ENCODE measurements at places on chromosomes 3 and 15.

DNA sequence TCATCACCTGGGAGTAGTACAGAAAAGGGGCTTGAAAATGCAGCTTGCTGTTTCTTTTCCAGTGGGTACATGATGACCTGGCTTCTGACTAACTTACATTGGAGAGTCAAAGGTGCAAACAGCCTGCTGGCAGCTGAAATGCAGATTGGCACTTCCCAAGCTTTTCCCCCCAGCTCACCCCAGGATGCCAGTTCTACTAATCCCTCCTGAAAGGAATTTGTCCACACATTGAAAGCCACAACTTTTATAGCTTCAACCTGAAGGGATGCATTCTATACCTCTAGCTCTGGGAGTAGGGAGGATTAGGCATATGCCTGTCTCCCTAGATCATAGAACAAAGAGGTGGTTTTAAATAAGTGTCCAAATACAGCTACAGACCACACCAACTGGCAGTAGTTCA lies 281.7 kb downstream of the EFHB start:
- DNase-seq: no peak

- DNase-seq: no peak
Measured at GRCh38 chr3:158102242-158103080, 3.8 kb downstream of the SHOX2 start.

DNA sequence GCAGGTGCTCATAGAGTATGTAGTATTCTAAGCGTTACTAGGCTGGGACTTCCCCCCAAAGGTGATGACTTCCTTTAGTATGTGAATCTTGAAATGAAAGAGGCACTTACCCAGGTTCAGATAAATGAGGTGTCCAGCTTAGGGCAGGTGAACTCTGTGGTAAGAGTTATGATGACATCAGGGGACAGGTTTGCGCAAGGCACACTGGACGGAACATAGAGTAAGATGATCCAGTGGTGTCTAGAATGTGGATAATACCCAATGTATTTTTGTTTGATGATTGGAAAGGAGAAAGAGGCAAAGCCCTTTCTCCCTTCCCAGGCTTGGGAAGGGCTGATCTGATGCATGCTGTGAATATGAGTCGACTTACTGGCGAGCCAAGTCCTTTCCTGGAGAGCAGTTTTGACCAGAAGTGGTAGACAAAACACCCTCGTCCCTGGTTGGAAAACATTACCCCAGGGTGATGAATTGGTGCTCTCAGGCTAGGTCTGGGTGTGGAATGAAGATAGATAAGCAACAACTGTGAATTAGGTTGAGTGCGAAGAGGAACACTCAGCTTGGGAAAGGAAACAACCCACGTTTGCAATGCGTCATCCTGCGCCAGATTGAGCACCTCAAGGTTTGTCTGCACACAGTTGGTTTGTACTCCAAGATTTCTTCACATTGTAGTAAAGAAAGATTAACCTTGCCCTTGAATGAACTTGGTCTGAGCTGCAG lies 124.2 kb downstream of the GHSR start:
- no peak for DNase-seq

GRCh38 chr3:190040145-190040544 lies 80.6 kb downstream of the P3H2 start:
- DNase-seq: no peak

DNA sequence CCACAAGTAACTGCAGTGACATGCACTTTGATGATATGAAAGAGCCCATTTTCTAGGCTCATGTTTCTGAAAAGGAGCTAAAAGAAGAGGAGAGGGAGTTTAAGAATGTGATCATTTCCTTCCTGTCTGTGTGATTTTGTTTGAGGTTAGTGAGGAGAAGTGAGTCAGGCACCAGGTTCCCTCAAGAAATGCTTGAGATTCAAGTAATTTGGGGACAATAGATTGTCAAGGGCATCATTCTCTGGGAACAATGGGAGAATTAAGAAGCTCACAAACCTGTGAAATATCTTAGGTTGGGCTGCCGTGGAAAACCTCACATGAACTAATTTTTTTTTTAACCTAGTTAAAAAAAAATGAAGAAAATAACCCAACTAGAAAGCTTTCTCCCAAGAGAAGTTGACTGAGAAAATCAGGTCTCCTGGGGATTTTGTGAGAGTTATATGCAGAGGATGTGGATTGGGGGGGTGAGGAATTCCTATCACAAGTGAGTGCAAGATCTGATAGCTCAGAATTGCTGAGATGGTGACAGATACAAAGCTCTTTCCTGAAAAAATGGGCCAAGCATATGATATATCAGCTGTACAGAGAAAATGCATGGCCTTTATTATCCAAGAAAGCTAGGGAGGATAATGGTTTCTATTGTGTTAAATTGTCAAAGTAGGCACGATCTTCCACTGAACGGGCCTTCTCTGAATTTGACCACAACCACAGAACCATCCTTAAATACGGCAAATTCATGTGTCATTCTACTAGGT lies 203.3 kb downstream of the FEZF2 start:
- DNase-seq: no peak

DNA sequence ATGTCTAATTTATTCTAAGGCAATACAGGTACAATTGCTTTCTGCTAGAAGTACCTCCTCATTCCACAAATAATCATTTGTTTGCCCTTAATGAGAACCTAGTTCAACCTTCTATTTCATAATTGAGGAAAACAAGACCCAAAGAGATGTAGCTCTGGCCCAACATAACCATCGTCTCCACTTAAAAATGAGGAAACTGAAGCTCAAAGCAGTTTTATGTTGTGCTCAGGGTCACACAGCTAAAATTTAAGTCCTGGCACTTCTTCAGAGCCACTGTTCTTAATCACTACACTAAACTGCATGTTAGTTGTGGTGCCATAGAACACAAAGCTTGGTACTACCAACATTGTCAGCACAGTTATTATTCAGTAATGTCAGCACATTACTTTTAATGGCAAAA lies 108.0 kb downstream of the SERPINI1 start:
- DNase-seq: no peak

- no peak for DNase-seq
Measured at GRCh38 chr15:81786776-81787175, 259.0 kb downstream of the MEX3B start.
